ENCODE measurements at places on chromosomes 7 and 10.

GRCh38 chr7:37068902-37069301 is 344.6 kb upstream of the AOAH start:
- no peak for DNase-seq

DNA sequence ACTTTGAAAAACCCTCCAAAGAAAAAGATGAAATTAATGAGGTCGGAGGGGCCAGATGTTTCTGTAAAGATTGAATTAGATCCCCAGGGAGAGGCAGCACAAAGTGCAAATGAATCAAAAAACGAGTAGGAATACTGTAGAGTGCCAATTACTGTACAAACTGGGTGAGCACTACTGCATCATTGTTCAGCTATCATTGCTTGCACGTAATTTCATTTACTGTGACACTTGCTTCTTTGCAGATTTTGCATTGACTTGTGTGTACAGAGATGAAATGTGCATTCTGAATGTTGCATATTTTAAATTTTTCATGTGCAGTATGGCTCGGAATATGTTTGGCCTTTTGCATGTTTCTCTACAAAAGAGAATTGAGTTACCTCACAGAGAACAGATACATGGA is 123.7 kb downstream of the LCOR start:
- DNase-seq: no peak

DNA sequence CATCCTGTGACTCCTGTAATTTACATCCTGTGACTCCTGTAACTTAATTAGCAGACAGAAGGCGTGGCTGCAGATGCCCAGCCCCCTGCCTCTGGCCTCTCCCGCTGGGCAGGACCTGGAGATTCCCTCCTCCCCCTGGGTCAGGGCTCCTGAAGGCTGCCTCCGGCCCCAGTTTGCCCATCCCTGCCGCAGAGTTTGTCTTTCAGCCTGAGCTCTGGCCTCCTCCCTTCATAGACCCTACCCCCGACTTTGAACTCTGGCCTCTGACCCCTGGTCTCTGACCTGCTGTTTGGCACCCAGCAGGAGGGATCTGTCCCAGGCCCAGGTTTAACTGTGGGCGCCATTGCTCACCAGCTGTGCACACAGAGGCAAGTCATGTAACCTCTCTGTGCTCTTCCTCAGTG is 45.6 kb downstream of the ELFN1 start:
- DNase-seq: no peak

DNA sequence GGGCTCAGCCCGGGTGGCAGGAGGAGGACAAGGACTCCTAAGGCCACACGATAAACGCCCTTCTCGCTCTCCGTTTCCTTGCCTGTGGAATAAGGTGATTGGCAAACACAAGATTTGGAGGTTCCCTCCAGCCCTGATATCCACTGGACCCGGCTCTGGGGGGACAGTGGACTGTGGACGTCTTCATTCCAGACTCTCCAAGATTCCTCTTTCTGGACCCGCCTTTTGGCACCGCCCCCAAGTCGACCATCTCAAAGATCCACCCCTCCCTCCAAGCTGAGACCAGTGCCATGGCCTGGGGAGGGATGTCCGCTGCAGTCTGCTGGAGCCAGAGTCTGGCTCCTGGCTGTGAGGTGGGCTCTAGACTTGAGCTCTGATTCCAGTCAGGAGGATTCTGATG is 23.6 kb downstream of the ZNF783 start:
- DNase-seq: no peak

DNA sequence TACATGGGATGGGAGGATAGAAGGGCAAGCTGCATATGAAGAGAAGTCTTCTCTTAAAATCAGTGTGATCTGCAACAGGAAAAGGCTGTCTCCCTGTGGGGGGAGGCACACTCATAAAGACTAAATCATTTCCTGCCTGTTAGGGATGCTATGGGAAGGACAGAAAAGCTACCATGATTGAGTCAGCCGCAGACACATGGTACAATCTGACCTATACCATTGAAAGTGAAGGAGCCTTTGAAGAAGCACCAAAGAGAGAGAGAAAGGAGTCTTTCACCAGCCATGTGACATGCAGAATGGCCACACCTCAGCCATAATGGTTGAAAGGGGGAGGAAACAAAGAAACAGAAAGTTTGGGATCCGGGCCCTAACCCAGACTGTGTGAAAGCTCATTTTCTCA is 29.1 kb downstream of the NUDCD3 start:
- DNase-seq: no peak
